CD8-positive, alpha-beta memory T cell (primary cell): ENCODE measurements at places on chromosomes 3 and 15.

- no peak for DNase-seq
These were observed 94.8 kb upstream of the ANKRD28 start for GRCh38 chr3:15892311-15893227.

- DNase-seq = no peak
These were observed 22.6 kb upstream of the RBP1 start for GRCh38 chr3:139561959-139562676.

GRCh38 chr3:171274222-171274621, 186.0 kb downstream of the TNIK start:
- DNase-seq = no peak

- no peak for DNase-seq
These were observed 255.6 kb upstream of the NECTIN3 start for GRCh38 chr3:110816008-110816407.

DNA sequence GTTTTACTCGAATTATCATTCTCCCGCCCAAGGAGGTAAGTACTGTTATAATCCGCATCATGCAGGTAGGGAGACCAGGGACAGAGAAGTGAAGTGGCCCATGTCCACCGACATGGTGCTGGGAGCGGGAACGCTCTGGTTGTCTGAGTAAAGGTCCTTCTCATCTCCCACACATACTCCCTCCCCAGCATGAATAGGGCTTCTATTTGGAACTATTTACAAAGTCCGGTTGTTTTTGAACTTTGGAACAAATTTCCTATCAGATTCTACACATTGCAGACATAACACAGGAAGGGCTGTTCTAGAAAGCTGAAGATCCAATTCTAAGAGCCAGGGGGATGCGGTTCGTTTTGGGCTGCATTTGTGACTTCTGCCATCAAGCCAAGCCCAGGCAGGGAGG, 94.8 kb upstream of the TLE3 start:
- no peak for DNase-seq

DNA sequence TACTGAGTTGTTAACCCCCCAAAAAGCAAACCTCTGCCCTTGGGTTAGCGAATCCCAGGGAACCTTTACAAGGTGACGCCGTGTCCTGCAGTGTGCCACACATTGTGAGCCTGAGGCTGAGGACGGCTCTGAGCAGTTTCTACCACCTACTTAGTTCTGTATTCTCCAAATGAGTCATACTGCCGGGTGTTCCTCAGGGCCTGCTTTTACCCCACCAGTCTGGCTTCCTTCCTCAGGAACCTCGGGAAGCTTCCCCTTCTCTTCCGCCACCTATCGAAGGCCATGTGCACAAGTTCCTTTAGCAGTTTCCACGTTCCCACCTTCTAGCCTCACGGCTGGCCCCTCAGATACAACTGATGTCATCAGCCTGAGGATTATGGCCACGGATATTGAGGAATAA, 384.0 kb upstream of the TPM1 start:
- DNase-seq = no peak

DNA sequence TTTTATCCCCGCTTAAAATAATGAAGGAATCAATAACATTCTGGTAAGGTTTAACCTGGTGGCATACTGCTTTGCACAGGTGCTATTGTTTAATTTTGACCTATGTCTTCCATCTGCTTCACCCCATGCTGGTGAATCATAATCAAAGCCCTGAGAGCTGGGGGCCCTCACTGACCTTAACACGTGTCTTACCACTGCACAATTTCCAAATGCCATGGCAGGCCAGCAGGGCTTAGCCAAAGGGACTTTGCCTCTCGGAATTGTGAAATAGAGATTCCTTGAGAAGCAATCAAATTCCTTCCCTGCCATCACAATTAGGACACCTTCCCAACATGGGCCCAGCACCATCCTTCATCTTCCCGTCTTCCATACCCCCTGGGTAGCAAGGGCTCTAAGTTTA, 242.6 kb upstream of the THBS1 start:
- no peak for DNase-seq

DNA sequence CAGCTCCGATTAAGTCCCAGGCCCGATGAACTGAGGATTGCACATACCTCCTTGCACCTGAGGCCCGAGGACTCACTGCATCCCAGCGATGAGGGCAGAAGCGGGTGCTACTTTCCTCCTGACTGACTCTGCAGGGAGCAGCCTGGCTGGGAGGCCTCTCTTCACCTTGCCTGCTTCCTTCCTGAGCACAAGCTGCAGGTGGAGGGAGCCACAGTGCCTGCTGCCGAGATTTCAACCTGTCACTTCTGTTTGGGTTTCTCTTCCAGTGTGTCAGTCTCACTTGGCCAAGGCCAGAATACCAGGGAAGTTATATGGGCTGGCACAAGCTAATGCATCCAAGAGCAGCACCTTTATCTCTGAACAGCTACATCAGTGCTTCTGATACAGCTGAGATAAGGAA, 185.4 kb downstream of the NTRK3 start:
- no peak for DNase-seq

- no peak for DNase-seq
These were observed 18.8 kb downstream of the ATP11B start for GRCh38 chr3:182812123-182812522.

DNA sequence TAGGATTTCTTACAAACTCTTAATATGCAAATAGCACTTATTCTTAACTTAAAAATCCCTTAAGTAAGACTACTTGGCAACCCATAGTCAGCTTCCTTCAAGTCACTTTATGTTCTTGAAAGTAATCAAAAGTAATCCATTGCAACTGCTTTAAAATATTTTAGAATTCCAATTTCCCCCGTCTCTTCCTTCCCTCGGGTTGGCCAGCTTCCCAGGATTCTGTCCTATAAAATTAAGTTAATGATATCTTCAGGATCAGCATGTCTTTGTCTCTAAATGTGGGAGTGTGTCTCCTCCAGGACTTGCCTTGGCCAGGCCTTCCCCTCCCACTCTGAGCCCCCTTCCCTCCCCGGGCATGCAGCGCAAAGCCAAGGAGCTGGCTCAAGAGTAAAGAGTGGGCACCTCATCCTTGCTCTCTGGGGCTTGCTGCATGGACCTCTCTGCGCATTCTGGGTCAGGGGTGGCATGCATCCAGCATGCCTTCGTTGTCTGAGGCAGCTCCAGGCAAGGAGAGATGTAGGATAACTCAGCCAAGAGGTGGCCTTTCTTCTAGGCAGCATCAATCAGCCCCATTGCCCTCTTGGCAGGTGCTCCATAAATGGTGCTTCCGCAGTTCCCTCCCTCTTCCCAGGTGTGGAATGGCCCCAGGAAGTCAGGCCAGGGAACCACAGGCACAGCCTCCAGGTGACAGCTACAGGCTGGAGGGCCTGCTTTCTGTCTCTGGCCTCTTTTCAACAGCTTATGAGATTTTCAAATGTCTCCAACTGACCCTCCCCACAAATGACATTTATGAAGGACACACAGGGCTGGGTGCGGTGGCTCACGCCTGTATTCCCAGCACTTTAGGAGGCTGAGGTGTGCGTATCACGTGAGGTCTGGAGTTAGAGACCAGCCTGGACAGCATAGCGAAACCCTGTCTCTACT, 108.7 kb upstream of the ALDH1A3 start:
- no peak for DNase-seq

GRCh38 chr15:89958107-89958805, 42.9 kb upstream of the ZNF710 start:
- DNase-seq = no peak

- DNase-seq = no peak
These were observed 12.8 kb downstream of the DCUN1D1 start for GRCh38 chr3:182967218-182968204.

GRCh38 chr3:60810881-60811280, 440.4 kb downstream of the FHIT start:
- DNase-seq = no peak

DNA sequence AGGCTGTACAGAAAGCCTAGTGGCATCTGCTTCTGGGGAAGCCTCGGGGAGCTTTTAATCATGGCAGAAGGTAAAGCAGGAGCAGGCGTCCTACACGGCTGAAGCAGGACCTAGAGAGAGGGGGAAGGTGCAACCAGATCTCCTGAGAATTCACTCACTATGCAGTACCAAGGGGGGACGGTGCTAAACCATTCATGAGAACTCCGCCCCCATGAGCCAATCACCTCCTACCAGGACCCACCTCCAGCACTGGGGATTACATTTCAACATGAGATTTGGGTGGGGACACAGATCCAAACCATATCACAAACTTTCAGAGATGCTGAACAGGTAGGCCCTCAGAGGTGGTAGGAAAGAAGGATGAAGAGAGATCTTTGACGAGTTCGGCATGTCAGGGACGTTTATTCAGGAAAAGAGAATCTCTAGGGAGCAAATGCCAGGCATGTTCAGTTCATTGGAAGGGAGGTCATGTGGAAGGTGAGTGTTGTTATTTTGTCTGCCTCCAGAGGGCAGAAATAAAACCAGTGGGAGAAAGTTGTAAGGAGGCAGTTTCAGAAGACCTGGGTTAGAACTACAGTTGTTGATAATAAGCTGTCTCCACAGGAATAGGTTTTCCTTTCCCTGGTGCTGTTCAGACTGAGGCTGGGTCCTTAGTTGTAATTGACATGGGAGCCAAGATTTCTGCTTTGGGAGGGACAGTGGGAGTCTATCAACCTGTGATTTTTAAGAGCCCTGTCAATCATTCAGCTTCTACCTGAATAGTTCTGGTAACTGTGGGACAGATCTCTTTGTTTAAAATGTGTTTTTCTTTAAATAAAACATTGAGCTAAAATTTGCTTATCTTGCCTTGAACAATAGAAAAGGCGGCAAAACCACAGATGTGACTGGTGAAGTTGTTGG, 4.3 kb upstream of the FNDC3B start:
- DNase-seq = no peak

- no peak for DNase-seq
These were observed 22.8 kb downstream of the MYO1E start for GRCh38 chr15:59349680-59350420.

- no peak for DNase-seq
These were observed 26.6 kb downstream of the SLC28A1 start for GRCh38 chr15:84910928-84911623.

DNA sequence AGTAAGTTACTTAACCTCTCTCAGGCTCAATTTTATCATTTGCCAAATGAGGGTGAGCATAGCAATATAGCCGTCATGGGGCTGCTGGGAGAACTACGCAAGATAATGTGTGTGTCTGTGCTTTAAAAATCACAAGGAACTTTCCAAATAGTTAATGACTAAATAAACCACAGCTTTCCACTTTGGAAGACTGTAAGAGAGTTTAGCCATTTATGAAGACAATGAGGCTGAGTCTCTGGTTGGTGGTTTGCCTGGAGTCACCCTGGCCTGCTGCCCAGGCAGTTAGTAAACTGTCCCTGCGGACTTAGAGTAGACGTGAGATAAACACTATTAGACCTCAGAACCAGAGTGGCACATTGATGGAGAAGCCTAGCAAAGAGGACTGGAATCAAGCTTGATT, 357.7 kb downstream of the CLSTN2 start:
- DNase-seq = no peak

GRCh38 chr3:18241837-18242236, 183.3 kb downstream of the SATB1 start:
- no peak for DNase-seq

- DNase-seq = no peak
These were observed 545.0 kb upstream of the GRM7 start for GRCh38 chr3:6315906-6316305.

DNA sequence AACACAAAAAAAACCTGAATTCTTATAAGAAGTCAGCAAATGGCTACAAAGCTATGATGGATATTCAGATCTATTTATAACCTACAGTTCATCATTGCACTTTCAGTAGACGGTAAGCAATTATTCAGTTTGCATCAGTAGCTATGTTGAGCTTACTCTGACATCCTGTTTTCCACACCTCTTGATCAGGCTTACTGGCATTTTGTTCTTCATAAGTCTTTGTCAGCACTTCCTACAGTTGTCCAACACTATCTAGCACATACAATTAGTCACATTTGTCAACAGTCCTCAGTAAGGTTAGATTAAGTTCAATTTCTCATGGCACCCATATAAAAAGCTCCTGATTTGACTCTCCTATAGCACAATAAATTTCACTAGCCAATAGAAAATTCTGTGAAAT, 71.2 kb upstream of the ST3GAL6 start:
- no peak for DNase-seq

- no peak for DNase-seq
These were observed 208.6 kb downstream of the GAP43 start for GRCh38 chr3:115831864-115832263.

GRCh38 chr15:51756482-51756881, 5.1 kb downstream of the TMOD2 start:
- DNase-seq = no peak

- DNase-seq = no peak
These were observed 5.3 kb upstream of the REC114 start for GRCh38 chr15:73437543-73438109.

DNA sequence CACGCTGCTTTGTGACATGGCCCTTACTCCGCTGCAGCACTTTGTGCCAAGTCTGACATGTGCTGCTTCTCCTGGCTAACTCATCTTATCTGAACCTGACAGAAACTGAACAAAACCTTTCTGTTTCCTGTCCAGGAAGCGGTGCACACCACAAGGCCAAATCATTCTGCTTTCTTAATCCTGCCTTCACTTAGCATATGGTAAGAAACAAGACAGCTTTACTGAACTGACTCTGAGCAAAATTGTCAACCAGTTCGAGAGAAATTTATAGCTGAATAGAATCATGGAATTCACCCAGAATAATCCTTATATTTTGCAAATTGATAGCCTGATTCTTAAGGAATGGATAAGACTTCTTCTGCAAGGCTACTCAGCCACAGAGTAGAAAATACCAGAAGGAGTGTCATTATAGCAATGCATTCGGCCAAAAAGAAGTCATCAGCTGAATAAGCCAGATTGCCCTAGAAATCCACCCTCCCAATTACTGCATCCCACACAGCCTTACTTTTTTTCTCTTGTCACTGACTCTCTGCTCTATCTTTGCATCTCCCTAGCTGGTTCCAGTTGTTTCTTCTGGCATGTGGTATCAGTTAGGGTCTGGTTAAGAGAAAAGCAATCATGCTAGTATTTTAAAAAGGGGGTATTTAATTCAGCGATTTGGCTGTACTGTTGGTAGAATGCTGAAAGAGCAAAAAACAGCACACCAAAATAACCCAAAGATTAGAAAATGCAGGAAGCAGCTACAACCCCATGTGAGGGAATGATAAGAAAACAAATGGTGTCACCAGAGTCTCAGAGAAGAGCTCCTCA, 41.6 kb upstream of the STRIT1 start:
- no peak for DNase-seq

- DNase-seq = no peak
These were observed 126.1 kb upstream of the ALDH1A3 start for GRCh38 chr15:100753503-100753902.

GRCh38 chr3:188362405-188362831, 208.5 kb downstream of the LPP start:
- DNase-seq = no peak

DNA sequence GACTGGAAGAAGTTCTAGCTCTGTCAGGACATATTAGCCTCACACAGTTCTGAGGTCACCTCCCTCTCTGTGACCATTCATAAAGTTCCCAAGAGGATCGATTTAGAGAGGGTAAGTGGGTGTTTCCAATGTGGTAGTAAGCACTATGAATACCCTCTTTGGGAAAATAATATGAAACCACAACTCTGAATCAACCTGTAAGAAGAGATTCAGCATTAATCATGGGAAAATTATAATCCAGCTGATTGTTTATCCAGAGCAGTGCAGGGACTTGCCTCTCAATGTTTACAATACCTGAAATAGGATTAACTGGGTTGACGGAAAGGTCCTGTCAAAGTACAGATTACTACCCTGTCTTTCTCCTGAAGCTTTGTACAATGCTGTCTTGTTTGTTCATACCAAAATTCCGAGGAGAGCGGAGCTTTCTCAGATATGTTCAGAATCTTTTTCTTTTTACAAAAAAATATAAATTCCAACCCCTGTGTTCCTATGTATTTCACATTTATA, 302.9 kb upstream of the DPPA4 start:
- DNase-seq = no peak
